ENCODE measurements at places on chromosomes 3 and 15.

GRCh38 chr3:188133646-188134045, 20.3 kb upstream of the LPP start:
- DNase-seq: no peak

GRCh38 chr3:30448450-30449289, 157.7 kb upstream of the TGFBR2 start:
- no peak for DNase-seq

- no peak for DNase-seq
These were observed 152.6 kb upstream of the UMPS start for GRCh38 chr3:124577494-124578167.

DNA sequence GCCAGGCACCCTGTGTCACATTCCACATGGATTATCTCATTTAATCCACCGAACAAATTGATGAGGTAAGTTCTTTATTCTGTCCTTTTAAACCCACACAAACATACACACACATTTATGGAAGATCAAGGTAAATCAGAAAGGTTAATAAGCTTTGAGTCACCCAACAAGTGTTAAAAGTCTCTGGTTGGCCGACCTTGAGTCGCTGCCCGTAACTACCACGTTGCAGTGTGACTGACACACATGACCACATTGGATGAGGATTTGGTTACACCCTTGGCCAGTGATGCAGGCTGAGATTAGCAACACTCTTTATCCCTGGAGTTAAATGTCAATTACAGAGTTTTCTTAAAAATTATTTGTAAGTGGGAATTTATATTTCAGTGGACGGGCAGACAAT, 19.2 kb downstream of the FOXP1 start:
- no peak for DNase-seq

GRCh38 chr3:114408736-114409670, 115.2 kb downstream of the TIGIT start:
- no peak for DNase-seq

- DNase-seq: no peak
These were observed 7.5 kb downstream of the GAP43 start for GRCh38 chr3:115630850-115631249.

DNA sequence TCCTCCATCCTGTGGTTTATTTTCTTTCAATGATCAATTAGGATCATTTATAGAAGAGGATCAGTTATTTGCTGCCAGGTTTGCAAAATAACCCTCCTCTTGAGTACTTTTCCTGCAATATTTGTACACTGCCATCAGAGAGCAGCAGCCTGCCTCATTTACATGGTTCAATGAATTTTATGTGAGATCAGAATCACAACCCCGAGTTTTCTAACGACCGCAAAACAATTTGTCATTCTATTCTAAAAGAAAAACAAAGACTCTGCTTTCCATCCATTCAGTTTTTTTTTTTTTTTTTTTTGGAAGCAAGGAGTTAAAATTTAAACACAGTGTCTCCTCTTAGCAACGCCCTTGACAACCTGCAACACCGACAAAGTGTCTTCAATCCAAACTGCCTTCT, 146.9 kb downstream of the RAB11A start:
- no peak for DNase-seq

DNA sequence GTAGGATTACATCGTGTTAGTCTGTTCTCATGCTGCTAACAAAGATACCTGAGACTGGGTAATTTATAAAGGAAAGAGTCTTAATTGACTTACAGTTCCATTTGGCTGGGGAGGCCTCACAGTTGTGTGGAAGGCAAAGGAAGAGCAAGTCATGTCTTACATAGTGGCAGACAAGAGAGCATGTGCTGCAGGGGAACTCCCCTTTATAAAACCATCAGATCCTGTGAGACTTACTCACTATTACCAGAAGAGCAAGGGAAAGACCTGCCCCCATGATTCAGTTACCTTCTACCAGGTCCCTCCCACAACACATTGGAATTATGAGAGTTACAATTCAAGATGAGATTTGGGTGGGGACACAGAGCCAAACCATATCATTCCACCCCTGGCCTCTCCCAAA, 3.4 kb downstream of the SLC25A26 start:
- no peak for DNase-seq

DNA sequence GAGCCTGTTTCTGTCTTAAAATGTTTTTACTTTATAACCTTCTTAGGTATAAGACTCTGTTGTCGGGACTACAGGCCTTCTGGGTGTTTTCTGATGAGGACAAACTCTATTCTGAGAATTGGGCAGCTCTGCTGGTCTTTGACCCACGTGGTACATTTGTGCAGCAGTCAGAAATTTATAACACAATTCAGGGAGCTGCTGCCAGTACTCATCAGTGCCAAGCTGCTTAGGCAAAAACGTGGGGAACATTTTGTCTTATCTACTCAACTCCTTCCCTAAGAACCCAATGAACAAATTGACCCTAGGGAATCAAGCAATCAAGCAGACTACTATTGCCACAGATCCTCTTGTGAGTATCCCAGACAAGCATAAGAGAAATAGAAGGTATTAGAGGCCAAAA, 180.7 kb upstream of the PDZRN3 start:
- no peak for DNase-seq

- DNase-seq: peak; percentile 25
These were observed 98.9 kb upstream of the TLE3 start for GRCh38 chr15:70196372-70197316.

GRCh38 chr15:86336051-86336788, 256.5 kb downstream of the AGBL1 start:
- no peak for DNase-seq

- no peak for DNase-seq
These were observed 39.5 kb downstream of the HERC1 start for GRCh38 chr15:63794271-63794670.

- DNase-seq: no peak
These were observed 241.7 kb upstream of the MDFIC2 start for GRCh38 chr3:70554170-70554569.

DNA sequence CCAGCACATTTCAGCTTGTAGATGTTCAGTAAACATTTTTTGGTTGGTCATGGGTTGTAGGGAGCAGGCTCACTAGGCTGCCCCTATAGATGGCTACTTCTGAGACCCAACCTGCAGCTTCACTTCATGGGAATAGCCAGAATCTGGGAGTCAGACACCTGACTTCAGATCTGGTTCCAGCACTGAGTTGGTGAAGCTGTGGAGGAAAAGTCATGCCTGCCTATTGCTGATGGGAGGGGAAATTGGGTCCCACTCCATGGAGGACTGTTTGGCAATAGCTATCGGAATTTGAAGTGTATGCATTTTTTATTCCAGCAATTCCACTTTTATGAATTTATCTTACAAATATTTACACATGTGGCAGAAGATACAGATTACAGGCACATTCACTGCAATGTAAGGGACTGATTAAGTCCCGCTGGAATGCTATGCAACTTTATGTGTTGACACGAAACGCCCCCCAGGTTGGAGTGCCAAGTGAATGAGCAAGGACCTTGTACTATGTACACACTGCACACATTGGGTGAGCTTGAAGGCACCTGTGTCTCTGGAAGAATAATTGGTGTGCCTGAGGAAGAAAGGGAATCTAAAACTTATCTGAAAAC, 7.8 kb upstream of the CCR1 start:
- no peak for DNase-seq

GRCh38 chr3:4358273-4358672, 55.1 kb downstream of the SETMAR start:
- no peak for DNase-seq

DNA sequence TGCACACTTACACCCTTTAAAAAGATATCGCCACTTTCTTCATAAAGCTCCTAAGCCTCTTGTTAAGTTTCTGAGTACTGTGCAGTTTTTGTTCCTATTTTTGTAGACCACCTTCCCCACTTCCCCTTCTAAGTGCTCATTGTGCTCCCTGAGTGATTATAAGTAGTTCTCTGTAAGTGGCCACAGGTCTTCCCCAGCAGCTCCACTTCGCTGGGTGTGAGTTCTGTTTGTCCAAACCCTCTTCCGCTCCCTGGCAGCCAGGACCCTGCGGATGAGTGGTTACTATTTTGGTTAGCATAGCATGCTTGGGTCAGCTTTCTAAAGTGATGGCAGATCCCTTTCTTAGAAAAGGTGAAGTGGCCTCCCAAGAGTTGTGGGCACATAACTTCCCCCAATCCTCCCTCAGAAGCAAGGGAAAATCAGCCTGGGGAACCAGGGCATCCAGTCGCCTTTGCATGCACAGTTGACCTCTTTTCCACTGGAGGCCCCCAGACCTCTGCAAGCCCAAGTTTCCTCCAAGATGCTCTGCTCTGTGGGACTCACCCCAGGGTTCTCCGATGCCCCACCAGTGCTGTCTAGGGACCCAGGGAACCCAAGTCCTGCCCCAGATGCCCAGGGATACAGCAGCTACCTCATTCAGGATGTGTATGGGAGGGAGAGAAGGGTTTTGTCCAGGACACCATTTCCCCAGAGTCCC, 69.6 kb downstream of the ATP10A start:
- no peak for DNase-seq

- DNase-seq: no peak
These were observed at the start of gene GMNC for GRCh38 chr3:190862209-190863118. GMNC (minus strand) TSS chr3:190862694; CDS start chr3:190862615, 79 bp downstream.

DNA sequence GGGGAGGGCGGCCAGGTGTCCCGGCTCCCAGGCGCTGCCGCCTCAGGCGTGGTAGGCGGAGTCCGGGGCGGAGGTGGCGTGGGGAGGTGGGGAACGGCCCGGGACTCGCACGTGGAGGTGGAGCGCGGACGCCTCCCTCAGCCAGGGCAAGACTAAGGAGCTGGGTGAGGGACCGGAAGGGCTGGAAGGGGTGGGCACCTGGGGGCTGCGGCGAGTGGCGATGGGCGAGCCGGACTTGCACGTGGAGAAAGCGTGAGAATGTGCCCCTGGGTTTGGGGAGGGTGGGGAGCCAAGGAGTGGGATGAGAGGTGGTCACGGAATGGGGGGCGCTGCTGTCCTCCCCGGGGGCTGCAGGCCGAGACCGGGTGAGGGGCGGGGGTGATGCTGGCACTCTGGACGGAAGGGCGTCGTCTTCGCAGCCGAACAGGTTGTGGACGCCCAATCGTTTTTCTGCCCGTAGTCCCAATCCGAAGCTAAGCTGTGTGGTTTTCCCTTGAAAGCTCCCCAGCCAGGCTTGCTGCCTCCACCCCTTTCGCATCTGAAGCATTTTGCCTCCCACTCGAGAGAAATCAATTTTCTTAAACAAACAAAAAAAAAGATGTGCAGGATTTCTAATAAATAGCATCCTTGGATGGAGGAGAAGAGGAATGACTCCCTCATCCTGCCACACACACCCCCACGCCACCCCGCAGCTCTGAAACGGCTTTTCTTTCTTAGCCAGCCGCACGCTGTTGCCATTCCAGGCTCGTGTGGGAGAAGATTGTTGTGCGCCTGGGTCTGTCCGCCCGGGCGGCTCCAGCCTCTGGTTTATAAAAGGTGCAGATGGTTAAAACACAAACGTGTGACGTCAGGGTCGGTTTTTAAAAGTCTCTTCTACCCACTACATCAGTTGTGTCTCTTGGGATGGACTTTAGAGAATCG, 62.5 kb upstream of the ANKRD28 start:
- no peak for DNase-seq

DNA sequence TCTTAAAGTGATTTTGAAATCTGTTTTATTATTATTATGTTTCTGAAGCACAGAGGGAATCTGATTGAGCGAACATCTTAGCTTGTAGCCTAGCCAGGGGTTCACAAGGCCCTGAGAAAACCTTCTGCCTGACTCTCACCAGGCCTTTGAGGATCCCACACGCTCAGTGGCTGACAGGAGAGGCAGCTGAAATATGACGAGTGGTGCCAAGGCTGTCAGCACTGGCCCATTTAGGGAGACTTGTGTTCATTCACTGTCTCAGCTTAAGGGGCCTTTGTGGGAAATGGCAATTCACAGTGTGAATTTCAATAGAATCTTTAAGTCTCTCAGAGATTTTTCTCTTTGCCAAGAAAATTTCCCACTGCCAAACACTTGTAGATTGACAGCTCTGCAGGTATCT, 770.9 kb downstream of the TUSC7 start:
- no peak for DNase-seq

- DNase-seq: no peak
These were observed 2.2 kb upstream of the CRTAP start for GRCh38 chr3:33111581-33111980.

DNA sequence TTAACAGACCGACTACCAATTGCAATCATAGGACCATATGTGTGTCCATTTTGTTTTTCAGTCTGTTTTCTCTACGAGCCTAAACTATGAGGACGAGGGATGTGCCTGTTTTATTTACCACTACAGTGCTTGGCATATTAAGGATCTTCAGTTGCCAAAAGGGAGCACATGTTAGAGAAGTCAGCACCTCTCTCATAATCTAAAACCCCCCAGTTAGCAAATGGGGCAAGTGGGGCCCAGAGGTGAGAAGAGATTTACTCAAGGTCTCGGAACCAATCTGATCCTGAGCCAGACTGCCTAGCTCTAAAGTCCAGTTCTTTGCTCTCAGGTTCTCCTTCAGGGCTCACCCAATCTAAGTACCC, 578 bp upstream of the PODXL2 start:
- no peak for DNase-seq

DNA sequence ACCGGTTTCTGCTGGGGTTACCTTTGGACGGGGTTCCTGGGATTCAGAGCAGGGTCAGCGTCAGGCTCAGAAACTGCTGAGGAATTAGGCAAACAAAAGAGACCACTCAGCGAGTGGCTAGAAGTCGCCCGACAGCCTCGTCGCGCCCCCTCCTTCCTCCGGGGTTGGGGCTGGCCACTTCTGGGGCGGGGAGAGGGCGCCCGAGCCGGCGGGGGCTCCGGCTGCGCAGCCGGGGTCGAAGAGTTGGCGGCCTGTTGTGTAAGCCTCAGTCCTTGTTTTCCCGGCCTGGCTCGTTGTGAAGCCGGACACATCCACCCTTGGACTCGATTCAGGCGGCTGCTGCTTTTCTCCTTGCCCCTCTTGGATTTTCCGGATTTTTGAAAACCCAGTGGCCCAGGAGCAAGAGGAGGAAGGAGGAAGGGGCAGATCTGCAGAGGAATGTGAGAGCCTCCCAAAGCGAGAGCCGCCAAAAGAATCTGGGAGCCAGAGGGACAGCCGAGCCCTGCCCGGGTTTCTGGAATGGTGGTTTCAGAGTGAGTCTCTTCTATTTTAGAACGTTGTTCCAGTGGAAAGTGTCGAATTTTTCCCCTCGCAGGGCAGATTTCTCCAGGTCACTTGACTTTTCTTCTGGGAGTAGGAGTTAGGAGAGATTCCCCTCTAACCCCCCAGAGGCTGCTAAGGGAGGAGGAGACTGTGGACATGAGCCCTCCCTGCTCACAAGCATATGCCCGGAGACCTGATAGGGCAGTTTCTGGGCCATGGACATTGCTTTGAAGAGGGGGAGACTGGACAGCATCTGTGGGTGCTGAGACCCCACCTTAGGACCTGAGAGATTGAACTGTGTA, 666 bp downstream of the SNX33 start:
- no peak for DNase-seq

DNA sequence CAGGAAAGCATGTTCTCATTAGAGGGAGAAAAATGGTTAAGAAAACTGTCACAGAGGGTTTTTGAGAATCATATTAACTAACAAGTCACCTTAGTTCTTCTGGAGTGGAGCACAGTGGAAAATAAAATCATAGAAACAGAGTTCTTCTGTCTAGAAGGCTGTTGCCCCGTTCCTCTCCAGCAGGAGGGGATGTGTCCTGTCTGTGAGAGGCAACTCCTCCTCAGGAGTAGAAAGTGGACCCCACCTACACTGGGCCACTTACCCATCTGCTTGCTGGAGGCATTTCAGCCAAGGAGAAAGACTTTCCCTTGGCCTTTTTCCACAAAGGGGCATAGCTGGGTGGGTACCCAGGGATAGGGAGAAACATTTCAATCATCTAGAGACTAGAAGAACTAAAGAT, 106.6 kb downstream of the SSR3 start:
- no peak for DNase-seq
